Cortex of kidney (tissue), 1 donor: ENCODE measurements at places on chromosomes 1 and 21.

DNA sequence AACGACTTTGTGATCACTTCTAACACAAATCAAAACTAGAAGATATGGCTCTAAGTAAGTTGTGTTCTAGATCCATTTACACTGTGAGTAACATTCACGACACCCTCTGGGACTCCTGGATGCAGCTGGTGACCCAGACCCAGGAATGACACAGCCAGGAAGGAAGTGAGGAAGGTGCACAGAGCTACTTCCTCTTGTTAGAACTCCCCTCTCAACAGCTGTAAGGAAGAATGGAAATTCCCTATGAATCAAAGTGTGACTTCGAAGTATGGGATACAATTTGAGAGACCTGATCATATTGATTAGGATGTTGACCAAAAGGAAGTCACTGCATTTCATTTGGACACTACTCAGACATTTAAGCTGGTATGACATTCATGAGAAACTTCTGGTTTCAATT lies 185.3 kb downstream of the NRIP1 start:
- DNase-seq, result no peak

DNA sequence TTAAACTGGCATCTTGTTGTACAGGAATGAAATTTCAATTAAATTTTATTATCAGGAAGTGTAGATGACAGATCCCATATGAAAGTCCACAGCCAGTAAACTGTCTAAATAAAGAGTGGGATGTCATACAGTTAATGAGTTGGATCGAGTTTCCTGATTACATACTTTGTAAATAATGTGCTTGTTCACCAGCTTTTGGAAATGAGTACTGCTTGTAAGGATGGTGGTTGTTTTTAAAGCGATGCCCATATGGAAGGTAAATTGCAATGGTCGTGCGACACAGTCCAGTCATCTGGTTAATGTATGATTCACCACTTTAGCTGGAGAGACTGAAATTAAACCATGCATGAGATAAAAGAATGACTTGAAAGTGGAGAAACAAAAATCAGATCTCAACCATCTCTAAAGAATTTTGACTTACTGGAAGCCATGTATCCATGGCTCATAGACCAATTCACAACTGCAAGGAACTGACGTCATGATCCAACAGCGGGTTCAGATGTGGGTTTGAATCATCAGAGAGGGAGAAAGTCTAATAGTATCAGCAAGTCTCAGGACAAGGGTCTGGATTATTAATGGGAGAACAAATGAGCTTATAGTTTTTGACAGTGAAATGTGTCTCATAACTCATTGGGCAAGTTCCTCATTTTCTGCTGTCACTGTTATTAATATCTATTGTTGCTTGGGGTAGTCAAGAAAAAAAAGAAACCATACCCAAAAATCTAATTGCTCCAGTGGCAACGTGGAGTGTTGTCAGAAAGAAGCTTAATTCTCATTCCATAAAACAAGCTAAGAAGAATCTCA lies 49.0 kb downstream of the MAP10 start:
- no peak for DNase-seq

DNA sequence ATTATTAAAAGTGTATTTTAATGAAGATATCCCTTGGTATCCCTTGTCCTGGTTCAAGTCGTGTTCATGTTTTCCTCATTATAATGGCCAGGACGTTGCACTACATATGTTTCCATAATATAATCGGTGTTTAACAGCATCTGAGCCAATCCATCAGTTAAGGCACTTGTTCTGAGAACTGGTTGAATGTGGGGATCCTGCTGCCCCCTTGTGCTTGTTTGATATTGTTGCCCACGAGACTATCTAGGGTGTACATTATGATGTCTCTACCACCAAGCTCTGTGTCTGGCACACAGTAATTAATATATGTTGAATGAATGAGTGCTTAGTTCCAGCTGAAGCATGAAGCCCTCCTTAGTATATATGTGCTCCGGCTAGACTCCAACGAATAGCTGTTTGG lies 193.0 kb downstream of the CACNA1E start:
- DNase-seq, result no peak

DNA sequence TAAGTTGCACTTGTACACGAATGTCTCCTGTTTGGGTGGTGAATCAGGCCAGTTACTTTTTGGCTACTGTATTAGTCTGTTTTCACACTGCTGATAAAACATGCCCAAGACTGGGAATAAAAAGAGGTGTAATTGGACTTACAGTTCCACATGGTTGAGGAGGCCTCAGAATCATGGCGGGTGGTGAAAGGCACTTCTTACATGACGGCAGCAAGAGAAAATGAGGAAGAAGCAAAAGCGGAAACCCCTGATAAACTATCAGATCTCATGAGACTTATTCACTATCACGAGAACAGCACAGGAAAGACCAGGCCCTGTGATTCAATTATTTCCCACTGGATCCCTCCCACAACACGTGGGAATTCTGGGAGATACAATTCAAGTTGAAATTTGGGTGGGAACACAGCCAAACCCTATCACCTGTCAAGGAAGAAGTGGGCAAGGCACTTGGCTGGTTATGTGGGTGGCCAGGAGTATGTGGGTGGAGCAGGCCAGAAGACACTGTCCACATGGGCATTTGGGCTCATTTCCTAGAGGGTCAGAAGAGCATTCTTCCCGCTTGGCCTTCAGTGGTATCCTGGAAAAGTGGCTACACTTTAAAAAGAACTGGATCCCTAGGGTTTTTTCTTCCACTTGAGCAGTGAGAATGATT lies 228.8 kb downstream of the HHAT start:
- no peak for DNase-seq

DNA sequence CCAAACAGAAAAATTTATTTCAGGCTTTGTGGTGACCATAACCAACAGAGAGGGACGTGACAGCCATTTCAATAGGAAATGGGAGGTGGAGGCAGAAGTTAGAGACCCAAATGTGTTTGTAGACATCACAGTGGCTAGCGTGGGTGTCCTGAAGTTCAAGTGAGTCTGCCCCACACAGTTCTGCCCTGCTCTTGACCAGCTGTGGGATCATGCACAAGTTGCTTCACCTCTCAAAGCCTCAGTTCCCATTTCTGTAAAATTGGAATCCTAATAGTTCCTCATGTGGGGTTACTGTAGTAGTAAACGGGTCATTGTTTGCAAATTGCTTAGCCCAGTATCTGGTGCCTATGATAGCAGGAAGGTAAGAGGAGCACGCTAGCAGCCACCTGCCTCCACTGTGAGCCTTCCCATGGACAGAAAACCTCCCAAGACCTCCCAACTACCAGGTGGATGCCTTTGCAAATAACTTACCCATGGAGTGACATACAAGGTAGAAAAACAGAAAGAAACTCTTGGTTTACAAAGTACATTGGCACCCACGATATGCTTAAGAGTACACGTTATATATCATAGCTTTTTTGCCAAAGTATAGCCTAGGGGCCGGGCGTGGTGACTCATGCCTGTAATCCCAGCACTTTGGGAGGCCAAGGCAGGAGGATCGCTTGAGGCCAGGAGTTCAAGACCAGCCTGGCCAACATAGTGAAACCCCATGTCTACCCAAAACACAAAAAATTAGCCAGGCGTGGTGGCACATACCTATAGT lies 29.1 kb downstream of the FHAD1 start:
- no peak for DNase-seq

GRCh38 chr1:12184008-12184681 lies 17.4 kb downstream of the TNFRSF1B start:
- DNase-seq, result no peak

- DNase-seq, result no peak
These were observed 74.3 kb downstream of the SH3GLB1 start for GRCh38 chr1:86778569-86779239.

DNA sequence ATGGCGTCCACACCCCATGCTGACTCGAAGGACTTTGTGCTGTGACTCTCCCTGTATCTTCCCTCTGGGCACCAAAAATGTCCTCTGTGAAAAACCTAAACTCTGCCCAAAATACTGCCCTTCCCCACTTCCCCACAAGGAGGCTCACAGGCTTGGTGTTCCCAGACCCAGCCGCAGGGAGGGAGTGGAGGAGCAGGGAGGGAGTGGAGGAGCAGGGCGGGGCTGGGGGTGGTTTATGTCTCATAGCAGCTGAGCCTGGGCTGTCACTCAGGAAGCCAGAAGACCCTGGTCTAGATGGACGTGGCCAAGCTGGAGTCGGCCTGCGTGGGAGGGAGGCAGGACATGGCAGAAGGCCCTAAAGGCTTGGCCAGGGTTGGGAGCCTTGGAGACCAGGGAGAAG lies 461.7 kb downstream of the PTPRU start:
- DNase-seq, result no peak

- no peak for DNase-seq
These were observed 120.7 kb downstream of the SMYD2 start for GRCh38 chr1:214401666-214402065.

DNA sequence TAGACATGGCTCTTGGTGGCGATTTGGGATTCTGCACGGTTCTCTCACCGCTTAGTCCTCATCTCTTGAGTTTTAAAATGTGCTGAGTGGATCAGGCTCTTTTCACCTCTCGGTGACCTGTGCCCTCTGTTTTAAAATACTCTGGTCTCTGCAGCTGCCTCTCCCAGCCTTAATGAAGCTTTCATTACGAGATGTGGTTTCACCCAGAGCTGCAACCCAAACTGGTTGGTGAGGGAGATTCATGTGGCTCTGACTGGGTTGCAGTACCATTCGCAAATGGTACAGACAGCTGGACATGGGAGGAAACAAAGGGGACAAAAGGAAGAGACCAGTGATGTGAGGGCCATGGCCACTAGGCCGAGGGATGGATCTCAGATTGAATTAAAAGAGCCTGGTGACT lies 258.9 kb downstream of the ASTN1 start:
- DNase-seq, result no peak

DNA sequence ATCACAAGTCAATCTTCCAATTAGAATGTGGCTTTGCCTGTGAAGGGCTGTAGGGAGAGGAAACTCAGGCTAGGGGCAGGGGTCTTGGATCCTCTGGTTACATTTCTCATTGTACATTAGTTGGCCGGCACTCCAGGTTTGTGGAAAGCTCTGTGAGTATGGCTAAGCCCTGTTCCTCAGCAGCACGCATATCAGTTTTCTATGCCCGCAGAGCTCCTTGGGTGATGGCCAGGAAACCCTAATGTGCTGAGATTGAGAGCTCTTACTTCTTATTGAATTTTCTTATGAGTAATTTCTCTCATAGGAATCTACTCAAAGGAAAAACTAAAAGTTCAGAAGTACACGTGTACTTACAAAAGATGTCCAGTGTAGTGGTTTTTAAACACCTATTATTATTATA lies 30.7 kb upstream of the STMN1 start:
- no peak for DNase-seq

- no peak for DNase-seq
These were observed 117.2 kb downstream of the HHAT start for GRCh38 chr1:210445931-210446330.

DNA sequence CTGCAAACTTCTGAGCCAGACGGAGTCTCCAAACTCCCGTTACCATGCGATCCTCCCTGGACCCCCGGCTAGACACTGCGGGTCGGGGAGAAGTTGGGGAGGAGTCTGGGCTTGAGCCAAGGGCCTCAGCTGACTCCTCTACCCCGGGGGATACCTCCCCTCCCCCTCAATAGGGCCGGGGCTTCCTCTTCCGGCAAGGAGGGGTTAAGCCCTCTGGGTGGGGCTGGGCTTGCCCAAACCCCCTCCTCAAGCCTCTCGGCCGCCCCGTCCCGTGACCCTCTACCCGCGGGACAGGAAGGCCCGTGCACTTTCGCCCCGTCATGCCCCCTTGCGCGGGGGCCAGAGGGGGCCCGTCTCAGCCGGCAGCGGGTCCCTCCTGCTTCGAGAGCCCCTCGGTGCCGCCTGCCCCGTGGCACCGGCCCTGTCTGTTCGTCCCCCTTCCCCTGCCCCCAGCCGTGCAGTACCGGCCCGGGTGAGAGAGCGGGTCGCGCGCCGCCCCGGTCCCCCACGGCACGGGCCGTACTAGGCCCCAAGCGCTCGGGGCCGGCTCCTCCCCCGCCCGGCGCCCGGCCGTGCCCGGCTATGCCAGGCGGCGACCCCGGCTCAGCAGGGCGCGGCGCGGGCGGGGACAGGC lies 652 bp downstream of the ARL8A start:
- no peak for DNase-seq

DNA sequence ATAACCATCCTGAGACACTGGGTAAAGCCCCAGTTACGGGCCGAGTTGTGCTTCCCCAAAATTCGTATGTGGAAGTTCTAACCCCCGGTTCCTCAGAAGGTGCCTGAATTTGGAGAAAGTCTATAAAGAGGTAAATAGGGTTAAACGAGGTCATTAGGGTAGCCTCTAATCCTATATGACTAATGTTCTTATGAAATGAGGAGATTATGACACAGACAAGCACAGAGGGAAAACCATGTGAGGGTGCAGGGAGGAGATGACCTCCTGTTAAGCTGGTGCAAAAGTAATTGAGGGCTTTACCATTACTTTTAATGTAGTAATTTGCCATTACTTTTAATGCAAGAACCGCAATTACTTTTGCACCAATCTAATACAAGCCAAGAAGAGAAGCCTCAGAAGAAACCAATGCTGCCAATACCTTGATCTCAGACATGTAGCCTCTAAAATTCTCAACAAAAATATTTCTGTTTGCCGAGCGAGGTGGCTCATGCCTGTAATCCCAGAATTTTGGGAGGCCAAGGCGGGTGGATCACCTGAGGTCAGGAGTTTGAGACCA lies 260.8 kb downstream of the GPATCH2 start:
- DNase-seq, result no peak

- DNase-seq, result no peak
These were observed 1.4 kb upstream of the TLCD4 start for GRCh38 chr1:95115708-95116137.

DNA sequence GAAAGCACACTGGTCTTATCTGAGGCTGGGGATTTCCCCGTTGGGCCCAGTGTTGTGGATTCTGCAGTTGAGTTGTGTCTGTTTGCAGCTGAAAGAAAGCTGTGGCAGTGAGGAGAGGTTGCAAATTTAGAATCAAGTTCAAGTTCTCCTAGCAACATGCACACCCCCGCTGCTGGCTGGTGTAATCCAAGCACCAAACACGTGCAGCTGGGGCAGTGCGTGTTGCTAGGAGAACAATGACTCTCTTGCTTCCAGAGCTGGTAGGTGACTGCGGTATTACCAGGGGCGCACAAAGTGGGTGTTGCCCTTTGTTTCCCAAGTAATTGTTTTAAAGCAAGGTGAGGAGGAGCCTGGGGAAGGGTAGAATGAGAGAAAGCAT lies 91.5 kb downstream of the IER5 start:
- DNase-seq, result no peak

GRCh38 chr1:154741327-154741726 lies 128.8 kb downstream of the KCNN3 start:
- DNase-seq, result no peak

GRCh38 chr1:11379851-11380250 lies 99.1 kb upstream of the DISP3 start:
- DNase-seq, result no peak

- DNase-seq, result no peak
These were observed 216.5 kb upstream of the VAMP3 start for GRCh38 chr1:7554385-7555235.

GRCh38 chr1:64502083-64502482 lies 32.2 kb downstream of the CACHD1 start:
- DNase-seq, result no peak

DNA sequence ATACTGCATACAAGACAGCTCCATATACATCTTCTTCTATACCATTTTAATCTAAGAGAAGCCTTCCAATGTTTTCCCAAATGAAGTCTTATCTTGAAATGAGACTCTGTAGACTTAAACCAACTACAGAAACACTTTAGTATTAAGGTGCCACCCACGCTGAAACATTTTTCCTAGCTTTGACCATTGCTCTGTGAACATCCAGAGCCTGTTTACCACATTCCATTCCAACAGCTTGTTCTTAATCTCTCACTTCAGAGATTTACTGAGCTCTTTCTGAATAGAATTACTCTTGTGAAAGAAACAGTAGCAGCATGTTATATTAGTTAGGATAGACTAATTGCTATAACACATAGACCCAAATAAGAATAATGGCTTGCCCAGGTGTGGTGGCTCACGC lies 19.6 kb upstream of the POGZ start:
- no peak for DNase-seq

- DNase-seq, result no peak
These were observed 27.4 kb upstream of the CTPS1 start for GRCh38 chr1:40951943-40952743.
